ENCODE measurements at places on chromosomes 16 and 17. TPM values are rescaled to one million over a fixed set of nuclear protein-coding genes. Genes with fewer than 3 reads are reported as not detected.
A peak's percentile ranks its signal among the peaks of the same experiment; 100 is the strongest.

GRCh38 chr16:63876103-63876502, 1245.8 kb downstream of the CDH11 start:
- DNase-seq, result no peak

DNA sequence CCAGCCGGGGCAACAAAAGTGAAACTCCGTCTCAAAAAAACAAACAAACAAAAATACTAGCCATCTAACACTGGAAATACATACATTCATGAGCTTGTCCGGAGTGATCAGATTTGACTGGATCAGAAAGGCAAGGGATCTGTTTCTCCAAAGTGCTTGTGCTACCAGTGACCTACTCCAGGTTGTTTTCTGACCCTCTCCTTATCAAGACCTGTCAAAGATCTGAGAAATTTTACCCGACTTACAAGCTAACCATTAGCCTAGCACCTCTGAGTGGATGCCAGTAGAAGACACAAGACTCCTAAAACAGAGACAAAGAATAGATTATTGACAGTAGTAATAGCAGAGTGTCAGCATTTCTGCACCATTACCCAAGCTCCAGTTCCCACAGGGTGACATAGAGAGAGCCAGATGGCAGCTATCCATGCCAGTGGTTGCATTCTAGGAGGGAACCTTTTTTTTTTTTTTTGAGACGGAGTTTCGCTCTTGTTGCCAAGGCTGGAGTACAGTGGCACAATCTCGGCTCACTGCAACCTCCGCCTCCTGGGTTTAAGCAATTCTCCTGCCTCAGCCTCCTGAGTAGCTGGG, 9.8 kb downstream of the ASPA start:
- DNase-seq, result no peak

DNA sequence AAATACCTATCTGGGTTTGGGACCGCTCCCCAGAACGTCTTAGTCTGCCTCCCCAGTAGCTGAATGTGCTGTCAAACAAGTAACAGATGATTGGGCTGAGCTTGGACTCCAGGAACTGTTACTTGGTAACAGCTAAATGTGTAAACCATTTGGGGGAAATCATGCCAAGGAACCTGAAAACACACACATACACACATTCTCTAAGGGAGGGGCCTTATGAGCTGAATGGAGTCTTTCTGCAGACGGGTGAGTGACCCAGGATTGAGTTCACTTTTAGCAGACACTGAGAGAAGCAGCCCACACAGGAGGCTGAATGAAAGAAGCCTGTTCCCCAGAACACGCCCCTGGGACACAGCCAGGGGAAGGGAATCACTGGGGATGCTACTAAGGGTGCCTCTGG, 1.6 kb downstream of the ACLY start:
- no peak for DNase-seq

DNA sequence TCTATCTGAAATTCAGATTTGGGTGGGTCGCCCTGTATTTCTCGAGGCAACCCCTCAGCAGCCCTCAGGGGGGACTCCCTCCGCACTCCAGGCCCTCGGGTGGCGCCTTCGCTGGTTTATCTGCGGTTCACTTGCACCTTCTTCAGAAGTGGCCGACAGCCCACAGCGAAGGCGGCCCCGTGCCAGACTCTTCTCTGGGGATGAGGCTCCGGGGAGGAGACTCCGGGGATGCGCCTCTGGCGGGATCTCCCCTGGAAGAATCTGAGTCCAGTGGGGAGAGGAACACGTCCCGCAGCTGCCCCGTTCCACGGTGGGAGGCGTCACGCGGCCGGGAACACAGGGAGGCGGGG, 63.9 kb upstream of the DNAJA2 start:
- DNase-seq, result peak; percentile 74

DNA sequence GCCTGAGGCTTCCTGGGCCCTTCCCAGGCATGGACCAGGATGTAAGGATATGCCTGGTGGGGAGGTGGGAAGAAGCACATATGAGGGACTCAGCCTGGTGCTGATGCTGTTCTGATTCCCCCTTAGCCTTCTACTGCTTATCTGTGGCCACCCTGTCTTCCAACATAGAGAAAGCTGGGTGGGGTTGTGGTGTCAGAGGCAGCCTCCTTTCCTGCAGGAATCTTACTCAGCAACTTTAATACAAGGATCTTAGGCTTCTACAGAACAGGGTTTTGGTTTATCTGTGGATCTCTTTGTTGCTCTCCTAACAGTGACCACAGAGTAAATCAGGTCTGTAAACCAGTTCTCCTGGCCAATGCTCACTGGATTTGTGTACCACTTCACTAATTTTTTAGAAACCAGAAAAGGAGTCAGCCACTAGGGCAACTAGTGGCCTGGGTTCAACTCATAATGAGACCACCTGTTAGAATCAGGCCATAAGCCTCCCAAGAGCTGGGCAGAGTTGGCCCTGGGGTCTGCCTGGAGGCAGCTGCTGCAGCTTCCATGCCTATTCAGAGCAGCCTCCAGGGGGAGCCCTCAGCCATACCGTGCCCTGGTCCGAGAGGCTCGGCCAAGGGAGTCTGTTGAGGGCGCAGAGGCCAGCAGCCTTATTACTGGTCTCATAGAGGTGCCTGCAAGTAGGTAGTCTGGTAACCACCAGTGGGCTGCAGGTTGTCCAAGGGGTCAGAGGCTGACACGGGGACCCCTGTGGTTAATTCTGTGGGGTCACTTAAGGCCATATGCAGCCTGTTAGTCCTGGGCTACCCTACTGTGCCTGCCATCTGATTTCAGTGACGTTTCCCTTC, 7.1 kb downstream of the HAS3 start:
- peak; percentile 94 for DNase-seq

GRCh38 chr17:75313941-75314551, 24.8 kb upstream of the SLC25A19 start:
- DNase-seq, result no peak

NFAT5 gene
- total RNA-seq, result 40.8 TPM

ZNF267 gene
- total RNA-seq, result 22.2 TPM

OTOP3 gene
- not detected for total RNA-seq

GPR139 gene
- not detected for total RNA-seq

GCGR gene
- total RNA-seq, result 0.52 TPM

Measured in endodermal cell (in vitro differentiated cells).